Heart left ventricle (tissue), 16 donors: ENCODE measurements at places on chromosomes 2 and 18. TPM values are rescaled to one million over a fixed set of nuclear protein-coding genes. Genes with fewer than 3 reads are reported as not detected.

Gene LRRC30
- total RNA-seq = not detected

Gene EMILIN1
- total RNA-seq = 7.5 TPM

Gene ZSWIM2
- not detected for total RNA-seq

Gene TUBB8B
- not detected for total RNA-seq

Gene NRBP1
- 69.3 TPM for total RNA-seq

Gene CCDC93
- 37.2 TPM for total RNA-seq

Gene DQX1
- total RNA-seq = not detected

Gene MROH2A
- not detected for total RNA-seq

Gene RNF152
- total RNA-seq = 17.8 TPM

Gene HK2
- 1.9 TPM for total RNA-seq

Gene TNFRSF11A
- total RNA-seq = 0.16 TPM

Gene CIB4
- not detected for total RNA-seq

Gene NCKAP5
- 7.0 TPM for total RNA-seq

Gene FOXI3
- total RNA-seq = not detected

Gene DYNAP
- total RNA-seq = not detected

Gene CHRNG
- total RNA-seq = not detected

Gene GPR39
- total RNA-seq = not detected

Gene FAHD2B
- total RNA-seq = 35.1 TPM

Gene ALKAL2
- 4.7 TPM for total RNA-seq

Gene SLC14A1
- 27.4 TPM for total RNA-seq

Gene PXDN
- total RNA-seq = 13.9 TPM

Gene ADD2
- 3.7 TPM for total RNA-seq

Gene POTEJ
- total RNA-seq = not detected

Gene KLHL29
- 0.74 TPM for total RNA-seq

Gene CCDC85A
- total RNA-seq = 4.0 TPM
